Subcutaneous preadipocyte (primary cell): ENCODE measurements at places on chromosomes 12 and 14. TPM values are rescaled to one million over a fixed set of nuclear protein-coding genes. Genes with fewer than 3 reads are reported as not detected.

BDKRB1 gene
- 4.8 and 6.1 TPM in 2 replicates for total RNA-seq

MYH6 gene
- total RNA-seq: not detected in 2 replicates

KLRC3 gene
- total RNA-seq: not detected in 2 replicates

MYO1H gene
- not detected in 2 replicates for total RNA-seq

NANOG gene
- not detected in 2 replicates for total RNA-seq

IFNG-AS1 gene
- not detected in 2 replicates for total RNA-seq

PCED1B gene
- total RNA-seq: 0.39 TPM in 1 of 2 replicates, not detected in the other

SERPINA10 gene
- not detected in 2 replicates for total RNA-seq

SIX6 gene
- total RNA-seq: not detected in 2 replicates

SLC24A4 gene
- under 0.01 TPM in 1 of 2 replicates, not detected in the other for total RNA-seq

SERPINA12 gene
- total RNA-seq: not detected in 2 replicates

TAS2R31 gene
- 4.8 and 6.8 TPM in 2 replicates for total RNA-seq

PABPN1 gene
- total RNA-seq: 52.4 and 55.9 TPM in 2 replicates

EAPP gene
- 30.7 and 38.9 TPM in 2 replicates for total RNA-seq

SVOP gene
- total RNA-seq: not detected in 2 replicates

SLC38A4 gene
- under 0.01 and 0.20 TPM in 2 replicates for total RNA-seq

CLEC1B gene
- not detected in 2 replicates for total RNA-seq

HOXC6 gene
- 2.9 and 3.7 TPM in 2 replicates for total RNA-seq

ANO2 gene
- not detected in 2 replicates for total RNA-seq

CARMIL3 gene
- total RNA-seq: under 0.01 TPM in 1 of 2 replicates, not detected in the other

SPX gene
- total RNA-seq: under 0.01 and 0.98 TPM in 2 replicates

NOVA1 gene
- total RNA-seq: 28.0 and 36.4 TPM in 2 replicates

FAM222A gene
- under 0.01 and 0.20 TPM in 2 replicates for total RNA-seq

TPH2 gene
- not detected in 2 replicates for total RNA-seq

SDSL gene
- 2.9 and 3.9 TPM in 2 replicates for total RNA-seq

KRT83 gene
- total RNA-seq: not detected in 2 replicates

SLC39A5 gene
- total RNA-seq: 0.20 TPM in 1 of 2 replicates, not detected in the other

OAS2 gene
- 6.2 and 7.0 TPM in 2 replicates for total RNA-seq

RDH11 gene
- 109 and 142 TPM in 2 replicates for total RNA-seq

HSPA2 gene
- 0.73 and 1.2 TPM in 2 replicates for total RNA-seq

ANAPC7 gene
- total RNA-seq: 33.1 and 39.1 TPM in 2 replicates

SLCO1B3 gene
- not detected in 2 replicates for total RNA-seq

SLC35E3 gene
- total RNA-seq: 3.3 and 5.5 TPM in 2 replicates

PLEKHG7 gene
- not detected in 2 replicates for total RNA-seq
